Coronary artery (tissue), 2 donors: ENCODE measurements at places on chromosomes 6 and 20.

GRCh38 chr20:25692499-25692898 lies 4.2 kb downstream of the ZNF337 start:
- no peak for DNase-seq

DNA sequence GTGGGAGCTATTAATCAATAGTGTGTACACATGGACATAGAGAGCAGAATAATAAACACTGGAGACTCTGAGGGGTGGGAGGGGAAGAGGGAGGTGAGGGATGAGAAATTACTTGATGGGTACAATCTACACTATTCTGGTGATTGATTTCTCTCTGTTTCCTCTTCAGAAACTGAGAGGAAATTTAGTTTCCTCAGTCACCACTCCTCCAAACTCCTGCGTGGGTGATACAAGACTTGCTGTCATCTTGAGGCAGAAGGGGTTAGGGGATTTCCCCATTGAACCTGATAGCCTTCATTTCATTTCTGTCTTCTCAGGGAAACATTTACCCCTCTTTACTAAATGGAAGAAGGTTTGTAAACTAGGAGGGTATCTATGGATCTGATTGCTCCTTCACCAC lies 84.3 kb upstream of the ESR1 start:
- no peak for DNase-seq

DNA sequence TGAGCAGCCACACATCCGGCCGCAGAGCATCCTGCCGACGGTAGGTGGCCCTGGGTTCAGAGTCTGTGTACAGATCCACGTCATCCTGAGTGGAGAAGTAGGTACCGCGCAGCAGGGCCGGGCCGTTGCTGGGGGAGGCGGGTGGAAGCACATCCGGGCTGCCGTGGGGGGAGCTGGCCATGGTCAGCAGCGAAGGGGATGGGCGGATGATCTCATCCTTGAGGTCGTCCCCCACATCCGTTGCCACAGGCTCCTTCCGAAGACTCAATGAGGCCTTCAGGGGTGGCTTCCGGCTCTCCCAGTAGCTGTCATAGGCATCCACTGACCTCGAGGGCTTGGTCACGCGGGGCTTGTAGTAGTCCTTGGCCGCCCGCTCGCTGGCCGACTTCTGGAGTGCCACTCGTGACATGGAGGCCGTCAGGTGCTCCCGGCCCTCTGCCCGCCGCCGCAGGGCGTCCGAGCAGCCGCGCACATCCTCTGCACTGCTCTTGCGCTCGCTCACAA lies 9.2 kb downstream of the SPATA2 start:
- DNase-seq, result no peak

GRCh38 chr20:15248618-15249395 lies 911.4 kb upstream of the FLRT3 start:
- no peak for DNase-seq

GRCh38 chr6:159676890-159677505 lies 16.0 kb downstream of the SOD2 start:
- no peak for DNase-seq
